Fibroblast of mammary gland (primary cell): ENCODE measurements at places on chromosomes 3 and 15.

DNA sequence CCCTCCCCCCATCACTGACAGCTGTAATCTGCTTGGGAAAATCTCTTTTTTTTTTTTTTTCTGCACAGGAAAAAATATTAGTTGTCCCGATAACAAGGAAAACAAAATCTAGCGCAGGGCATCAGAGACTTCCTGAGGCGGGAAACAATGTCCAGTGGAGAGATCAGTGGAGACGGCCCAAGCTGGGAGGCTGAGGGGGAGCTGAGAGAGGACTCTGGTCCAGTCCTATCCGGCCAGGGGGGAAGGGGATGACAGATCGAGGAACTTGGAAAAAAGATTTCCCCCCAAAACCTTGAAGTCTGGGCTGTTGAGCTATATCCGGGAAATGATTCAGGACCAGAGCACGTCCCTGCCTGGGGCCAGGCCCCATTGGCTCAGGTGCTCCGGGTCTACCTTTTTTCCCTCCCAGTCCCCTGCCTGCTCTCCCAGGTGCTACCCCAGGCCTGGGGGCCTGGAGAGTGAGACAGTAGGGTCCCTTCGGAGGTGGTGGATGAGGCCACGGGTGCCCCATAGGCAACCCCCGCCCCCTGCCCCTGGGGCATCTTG is 14.0 kb upstream of the DLL4 start:
- no peak for DNase-seq

GRCh38 chr3:107323723-107324122 is 53.5 kb upstream of the CCDC54 start:
- DNase-seq: no peak

DNA sequence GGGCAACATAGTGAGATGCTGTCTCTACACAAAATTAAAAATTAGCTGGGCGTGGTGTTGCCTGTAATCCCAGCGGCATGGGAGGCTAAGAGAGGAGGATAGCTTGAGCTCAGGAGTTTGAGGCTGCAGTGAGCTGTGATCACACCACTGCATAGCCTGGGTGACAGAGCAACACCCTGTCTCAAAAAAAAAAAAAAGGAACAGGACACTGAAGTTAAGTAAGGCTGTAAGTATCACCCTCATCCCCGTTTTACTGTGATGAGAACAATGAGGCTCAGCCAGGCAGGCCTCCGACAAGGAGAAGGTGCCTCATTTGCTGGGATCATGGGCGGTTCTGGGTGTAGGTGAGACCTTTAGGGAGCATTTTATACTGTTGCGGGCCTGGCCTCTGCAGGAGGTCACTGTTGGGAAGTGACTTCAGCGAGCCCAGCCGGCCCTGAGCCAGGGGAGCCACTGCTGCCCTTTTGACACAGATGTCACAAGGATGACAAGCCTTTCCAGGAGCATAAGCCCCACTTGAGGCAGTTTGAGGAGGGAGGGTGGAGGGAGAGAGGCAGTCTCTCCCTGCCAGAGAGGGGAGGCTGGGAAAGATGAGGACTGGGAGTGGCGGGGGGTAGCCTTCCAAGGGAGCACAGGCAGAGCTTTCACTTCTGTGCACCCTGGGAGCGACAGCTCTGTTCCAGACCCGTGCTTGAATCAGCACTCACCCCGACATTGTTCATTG is 30.8 kb downstream of the IRAK2 start:
- no peak for DNase-seq

DNA sequence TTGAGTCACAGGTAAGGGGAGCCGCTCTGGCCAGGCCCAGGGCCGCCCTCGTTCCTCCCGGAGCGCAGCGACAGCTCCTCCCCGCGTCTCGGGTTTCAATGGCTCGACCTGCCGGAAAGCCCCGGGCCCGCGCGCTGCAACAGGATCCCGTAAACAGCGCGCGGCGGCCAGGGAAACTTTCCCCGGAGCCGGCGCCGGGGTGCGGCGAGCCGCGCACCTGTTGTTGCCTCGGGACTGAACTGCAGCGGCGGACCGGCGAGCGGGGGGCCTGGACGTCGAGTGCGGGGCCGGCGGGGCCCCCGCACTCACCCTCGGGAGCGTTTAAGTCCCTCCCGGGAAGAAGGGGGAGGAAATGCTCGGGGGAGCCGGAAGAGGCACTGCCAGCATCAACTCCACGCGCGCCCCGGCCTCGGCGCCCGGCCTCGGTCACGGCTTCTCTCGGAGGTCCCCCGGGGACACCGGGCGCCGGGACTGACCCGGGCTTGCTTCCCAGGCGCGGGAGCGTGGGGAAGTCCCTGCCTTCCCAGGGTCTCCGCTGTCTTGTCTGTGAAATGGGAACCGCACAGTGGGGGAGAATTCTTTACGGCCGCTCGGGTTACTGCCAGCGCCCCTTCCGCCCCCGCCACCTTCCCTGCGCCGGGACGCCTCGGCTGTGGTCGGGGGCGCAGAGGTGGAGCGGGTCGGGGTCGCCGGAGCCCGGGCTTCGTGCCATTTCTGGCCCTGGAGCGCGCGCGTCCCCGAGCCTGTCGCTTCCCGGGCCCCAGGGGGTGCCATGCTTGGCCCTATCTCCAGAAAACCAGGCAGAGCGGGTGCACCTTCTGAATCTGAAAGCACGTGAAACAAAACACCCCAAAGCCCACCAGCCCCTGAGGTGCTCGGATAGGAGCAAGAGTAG is 7.5 kb upstream of the PGPEP1L start:
- DNase-seq: peak; percentile 33

- DNase-seq: no peak
These were observed 184.4 kb downstream of the TCF12 start for GRCh38 chr15:57102858-57103257.

- peak; percentile 87 for DNase-seq
These were observed 22.9 kb downstream of the RAB8B start for GRCh38 chr15:63212050-63213004.

DNA sequence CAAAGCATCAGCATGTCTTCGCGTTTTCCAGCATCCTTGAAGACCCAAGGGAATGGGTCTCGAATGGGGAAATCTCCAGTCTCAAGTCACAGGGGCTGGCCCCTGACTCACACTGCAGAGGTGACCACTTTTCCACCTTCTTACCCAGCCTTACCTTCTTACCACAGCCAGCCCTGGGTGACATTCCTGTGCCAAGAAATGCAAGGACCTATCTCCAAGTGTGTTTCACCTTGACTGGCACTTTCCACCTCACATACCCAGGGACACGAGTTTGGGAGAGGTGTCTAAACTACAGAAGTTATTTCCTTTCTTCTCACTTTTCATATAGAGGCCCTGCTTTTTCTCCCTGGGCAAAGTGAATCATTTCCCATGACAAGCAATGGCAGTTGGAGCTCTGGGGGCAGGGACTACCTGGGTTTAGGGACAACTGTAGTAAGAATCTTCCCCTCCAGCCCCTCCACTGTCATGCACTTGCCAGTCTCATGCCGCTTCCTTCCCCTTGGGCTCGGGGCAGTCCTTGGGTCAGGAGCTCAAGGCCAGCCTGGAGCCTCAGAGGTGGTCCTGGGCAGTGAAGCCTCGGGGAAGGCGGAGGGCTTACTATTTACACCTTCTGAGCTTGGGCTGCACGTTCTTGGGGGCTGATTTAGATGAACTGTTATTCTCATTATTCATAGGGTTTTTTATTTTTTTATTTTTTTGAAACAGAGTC is 16.8 kb downstream of the PAQR5 start:
- DNase-seq: no peak

GRCh38 chr3:16462679-16463078 is 50.8 kb downstream of the RFTN1 start:
- DNase-seq: no peak

- DNase-seq: peak; percentile 59
These were observed 397.2 kb downstream of the GAP43 start for GRCh38 chr3:116020495-116020894.

DNA sequence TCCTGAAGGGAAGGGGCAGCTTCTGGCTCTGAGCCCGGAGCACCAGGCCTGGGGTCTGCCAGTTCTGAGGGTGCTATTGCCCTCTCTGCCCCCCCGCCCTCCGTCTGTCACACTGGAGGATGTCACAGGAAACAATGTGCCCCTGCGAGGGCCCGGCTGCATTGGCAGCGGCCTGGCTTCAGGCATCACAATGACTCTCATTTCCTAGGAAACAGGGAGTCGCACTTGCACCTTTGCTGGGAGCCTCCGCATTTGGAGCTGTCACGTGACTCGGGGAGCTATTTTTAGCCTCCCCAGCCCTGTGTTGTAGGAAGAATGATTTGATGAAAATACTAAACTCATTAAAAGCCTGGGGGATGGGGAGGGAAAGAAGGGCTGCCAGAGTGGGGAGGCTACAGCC is 518.9 kb downstream of the SHQ1 start:
- no peak for DNase-seq

GRCh38 chr3:128107834-128108233 is 15.8 kb downstream of the RUVBL1 start:
- DNase-seq: no peak

DNA sequence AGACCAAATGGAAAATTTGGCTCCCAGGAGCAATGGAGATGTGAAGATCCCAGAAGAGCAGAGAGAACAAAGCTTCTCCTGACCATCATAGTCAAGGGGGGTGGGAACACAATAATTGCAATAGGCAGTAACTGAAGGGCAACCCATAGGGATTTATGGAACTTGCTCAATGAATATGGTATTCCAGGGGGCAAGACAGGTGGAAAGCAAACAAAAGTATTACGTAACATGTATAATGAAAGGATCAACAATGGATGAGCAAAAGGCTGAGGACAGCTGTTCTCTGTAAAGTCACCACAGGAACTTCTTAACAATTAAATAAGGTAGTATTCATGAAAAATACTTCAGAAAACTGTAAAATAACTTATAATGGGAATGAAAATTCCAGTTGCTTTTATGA is 226.1 kb downstream of the PCCB start:
- DNase-seq: no peak

- DNase-seq: no peak
These were observed 58.6 kb downstream of the PRICKLE2 start for GRCh38 chr3:64166584-64167162.

- DNase-seq: no peak
These were observed 8.2 kb upstream of the MAP4 start for GRCh38 chr3:48024401-48024800.

DNA sequence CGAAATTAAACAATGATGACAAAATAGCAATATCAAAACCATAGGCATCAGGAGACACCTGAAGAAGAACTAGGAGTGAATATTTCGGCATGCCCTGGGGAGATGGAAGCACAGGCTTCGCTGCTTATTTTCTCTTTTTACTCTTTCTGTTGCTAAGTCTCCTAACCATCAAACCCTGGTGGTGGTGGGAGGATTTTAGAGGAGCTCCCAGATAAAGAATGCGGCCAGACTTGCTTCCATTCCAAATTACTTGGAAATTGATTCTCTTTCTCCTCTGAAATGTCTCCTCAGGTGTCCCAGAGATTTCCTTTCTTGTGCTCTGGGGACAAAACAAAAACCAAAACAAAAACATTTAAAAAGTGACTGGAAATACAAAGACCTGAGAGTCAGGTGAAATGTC is 243.0 kb downstream of the KBTBD8 start:
- no peak for DNase-seq

GRCh38 chr3:88809993-88810392 is 297.4 kb upstream of the EPHA3 start:
- DNase-seq: no peak

DNA sequence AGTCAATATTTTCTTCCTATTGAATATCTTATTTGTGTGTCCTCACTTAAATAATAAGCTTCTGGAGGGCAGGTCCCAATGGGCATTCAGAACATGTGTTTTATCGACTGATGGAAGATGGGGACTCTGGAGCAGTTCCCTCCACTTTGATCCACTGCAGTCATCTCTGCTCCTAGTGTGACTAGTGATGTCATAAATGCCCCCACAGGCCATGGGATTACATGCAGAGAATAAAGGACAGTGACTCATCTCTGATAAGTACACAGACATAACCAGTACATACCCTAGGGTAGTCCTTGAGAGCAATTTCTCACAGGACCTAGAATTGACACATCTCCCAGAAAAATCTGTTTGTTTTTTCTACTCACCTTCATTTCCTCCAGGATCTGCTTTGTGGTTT is 49.4 kb upstream of the FMN1 start:
- DNase-seq: peak; percentile 67

DNA sequence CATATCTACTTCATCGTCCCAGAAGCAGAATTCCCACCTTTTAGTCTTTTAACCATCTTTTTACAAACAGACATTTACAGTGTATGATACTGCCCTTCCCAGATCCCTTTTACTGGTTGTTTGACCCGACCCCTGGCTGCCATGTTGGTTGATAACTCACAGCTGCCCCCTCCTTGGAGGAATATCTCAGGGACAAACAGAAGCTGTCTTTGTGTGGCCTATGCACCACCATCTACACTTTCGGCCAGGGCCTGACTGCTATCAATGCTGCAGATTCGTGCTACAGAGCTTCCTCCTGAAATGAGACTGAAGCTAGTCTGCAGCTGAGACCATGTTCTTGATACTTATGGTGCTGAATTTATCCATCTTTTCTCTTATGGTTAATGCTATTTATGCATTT is 6.6 kb upstream of the POLQ start:
- no peak for DNase-seq

GRCh38 chr3:43379343-43379742 is 93.0 kb downstream of the SNRK start:
- DNase-seq: peak; percentile 64

DNA sequence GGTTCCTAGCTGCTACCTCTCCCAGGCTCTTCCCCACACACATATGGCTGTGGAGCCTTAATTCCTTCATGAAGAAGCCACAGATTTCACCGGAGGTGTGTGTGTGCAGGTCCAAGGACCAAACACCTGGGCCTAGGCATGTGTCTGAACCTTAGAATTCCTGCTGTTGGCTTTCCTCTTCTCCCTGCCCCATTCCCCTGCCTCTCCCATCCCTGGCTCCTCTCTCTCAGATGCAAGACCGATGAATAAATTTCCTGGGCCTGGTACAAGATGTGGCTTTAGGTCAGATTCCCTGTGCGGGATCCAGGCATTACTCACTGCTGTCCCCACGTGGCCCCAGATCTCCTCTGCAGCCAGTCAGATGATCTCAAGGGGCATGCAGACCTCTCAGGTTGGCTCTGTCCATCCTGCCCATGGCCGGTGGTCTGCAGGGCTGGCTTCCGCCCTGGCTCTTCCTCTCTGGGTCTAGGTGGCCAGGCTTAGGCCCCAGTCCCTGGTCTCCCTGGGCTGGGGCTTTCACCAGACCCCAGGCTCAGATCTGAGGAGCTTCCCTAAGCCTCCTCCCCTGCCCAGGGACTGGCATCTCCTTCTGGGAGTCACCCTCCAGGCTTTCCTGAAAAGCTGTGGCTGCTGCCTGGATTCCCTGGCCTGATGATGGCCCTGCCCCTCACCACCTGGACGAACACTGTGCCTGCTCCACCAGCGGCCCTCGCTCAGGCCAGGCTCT is 20.5 kb downstream of the CCR9 start:
- peak; percentile 81 for DNase-seq

GRCh38 chr3:7461202-7461825 is 600.4 kb downstream of the GRM7 start:
- no peak for DNase-seq

DNA sequence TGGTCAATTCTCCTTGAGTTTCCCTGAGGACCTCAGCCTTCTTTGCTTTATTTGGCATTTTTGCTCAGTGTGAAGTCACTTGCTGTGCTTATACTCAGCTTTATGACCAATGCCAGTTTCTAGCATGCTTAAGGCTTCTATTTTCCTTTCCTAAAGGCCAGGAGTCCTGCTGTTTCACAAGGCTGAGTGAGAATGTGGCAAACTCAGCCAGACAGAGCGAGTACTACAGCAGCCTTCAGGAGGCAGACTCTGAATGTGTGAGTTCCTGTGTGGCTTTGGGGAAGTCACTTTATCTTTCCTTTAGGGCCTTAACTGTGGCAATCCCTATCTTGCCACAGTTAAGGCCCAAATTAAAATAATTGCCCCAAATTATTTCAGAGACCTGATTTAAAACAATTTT is 213.2 kb upstream of the MRPL3 start:
- DNase-seq: no peak
